ENCODE measurements at places on chromosomes 7 and 10.

- DNase-seq, result no peak
Observed at GRCh38 chr10:71447676-71448075, 51.0 kb downstream of the CDH23 start.

- DNase-seq, result no peak
Observed at GRCh38 chr10:111087331-111087756, 10.5 kb downstream of the ADRA2A start.

GRCh38 chr10:17980846-17981565 is 29.3 kb downstream of the SLC39A12 start:
- no peak for DNase-seq

- DNase-seq, result no peak
Observed at GRCh38 chr10:49117376-49118070, 2.2 kb upstream of the VSTM4 start.

DNA sequence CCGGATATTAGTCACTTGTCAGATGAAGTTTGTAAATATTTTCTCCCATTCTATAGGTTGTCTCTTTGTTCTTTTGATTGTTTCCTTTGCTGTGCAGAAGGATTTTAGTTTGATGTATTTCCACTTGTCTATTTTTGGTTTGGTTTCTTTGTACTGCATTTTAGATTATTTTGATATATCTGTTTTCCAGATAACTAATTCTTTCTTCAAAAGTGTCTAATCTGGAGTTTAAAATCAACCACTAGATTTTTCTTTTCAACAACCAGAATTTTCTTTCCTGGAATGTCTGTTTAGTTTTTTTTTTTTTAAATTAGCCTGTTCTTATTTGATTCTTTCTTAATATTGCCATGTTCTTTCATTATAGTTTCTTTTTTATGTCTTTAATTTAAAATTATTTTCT is 116.8 kb upstream of the INHBA start:
- no peak for DNase-seq

Measured in Kasumi-1 (cell line).